ENCODE measurements at places on chromosomes 6 and 20.

DNA sequence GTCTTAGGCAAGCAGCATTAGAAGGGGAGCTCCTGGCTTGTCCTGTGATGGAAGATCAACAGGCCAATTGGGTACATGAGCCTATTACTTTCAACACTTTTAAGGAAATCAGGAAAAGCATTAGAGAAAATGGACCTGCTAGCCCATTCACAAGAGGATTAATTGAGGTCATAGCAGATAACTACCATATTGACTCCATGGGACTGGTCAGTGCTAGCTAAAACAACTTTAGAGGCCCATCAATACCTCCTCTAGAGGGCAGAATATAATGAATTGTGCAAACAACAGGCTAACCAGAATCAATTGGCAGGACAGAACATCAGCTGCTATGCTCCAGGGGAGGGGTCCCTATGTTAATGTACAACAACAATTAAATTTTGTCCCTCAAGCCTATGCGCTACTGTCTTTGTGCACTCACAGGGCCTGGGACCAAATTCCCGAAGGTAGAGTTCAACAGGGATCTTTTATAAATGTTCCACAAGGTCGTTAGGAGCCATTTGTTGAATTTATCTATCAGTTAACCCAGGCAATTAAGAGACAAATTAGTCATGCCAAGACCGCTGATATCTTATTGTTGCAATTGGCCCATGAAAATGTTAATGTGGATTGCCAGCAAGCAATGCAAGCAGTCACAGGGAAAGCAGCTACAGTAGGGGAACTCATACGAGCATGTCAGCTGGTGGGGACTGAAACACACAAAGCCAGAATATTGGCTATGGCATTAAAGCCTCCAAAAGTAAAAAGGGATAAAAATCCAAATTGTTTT is 106.6 kb upstream of the BTN3A2 start:
- no peak for DNase-seq

GRCh38 chr20:13486694-13487093 is 152.0 kb downstream of the TASP1 start:
- no peak for DNase-seq

- no peak for DNase-seq
Measured at GRCh38 chr6:885051-885590, 192.2 kb upstream of the EXOC2 start.

GRCh38 chr20:10553326-10553984 is 118.3 kb downstream of the SLX4IP start:
- DNase-seq, result peak; percentile 26

DNA sequence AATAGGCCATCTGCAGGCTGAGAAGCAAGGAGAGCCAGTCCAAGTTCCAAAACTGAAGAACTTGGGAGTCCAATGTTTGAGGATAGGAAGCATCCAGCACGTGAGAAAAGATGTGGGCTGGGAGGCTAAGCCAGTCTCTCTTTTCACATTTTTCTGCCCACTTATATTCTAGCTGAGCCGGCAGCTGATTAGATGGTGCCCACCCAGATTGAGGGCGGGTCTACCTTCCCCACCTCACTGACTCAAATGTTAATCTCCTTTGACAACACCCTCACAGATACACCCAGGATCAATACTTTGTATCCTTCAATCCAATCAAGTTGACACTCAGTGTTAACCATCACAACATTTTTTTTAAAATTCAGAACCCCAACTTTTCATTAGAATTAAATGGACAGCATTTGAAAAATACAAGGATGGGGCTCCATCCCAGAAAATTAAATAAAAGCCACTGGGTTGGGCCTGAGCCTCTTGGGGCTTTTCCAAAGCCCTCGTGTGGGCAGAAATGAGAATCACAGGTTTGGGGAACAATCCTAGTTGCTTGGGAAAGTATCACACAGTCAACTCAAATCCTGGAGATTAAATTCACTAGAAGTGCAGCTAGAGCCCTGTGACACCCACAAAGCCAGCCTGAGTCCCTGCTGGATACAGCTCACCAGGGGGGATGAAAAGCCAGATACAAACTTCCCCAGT is 2.2 kb downstream of the CLDN20 start:
- no peak for DNase-seq

DNA sequence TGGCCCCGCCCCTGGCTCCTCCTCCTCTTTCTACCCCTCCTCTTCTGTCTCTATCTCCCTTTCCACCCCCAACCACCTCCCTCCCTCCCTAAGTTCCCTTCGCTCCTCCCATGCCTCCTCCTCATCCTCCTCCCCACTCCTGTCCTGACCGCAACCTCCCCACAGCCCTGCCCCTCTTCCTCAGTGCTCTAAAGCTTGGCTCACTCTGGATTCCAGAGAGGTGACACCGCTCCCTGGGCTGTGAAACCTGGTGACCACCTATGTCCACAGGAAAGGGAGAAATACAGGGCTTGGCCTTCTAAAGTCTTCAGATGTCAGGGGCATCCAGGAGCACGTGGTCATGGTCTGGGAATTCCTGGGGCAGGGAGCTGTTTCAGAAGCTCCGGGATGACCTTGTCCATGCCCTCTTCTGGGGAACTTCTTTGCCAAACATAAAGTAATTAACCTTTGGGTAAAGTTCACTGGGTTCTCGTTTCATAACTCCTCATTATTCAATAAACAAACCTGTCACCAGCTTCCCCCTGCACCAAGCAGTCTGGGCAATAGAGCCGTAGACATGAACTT is 345 bp upstream of the CST5 start:
- DNase-seq, result no peak
